CD8-positive, alpha-beta T cell (primary cell): ENCODE measurements at places on chromosomes 2 and 18.

DNA sequence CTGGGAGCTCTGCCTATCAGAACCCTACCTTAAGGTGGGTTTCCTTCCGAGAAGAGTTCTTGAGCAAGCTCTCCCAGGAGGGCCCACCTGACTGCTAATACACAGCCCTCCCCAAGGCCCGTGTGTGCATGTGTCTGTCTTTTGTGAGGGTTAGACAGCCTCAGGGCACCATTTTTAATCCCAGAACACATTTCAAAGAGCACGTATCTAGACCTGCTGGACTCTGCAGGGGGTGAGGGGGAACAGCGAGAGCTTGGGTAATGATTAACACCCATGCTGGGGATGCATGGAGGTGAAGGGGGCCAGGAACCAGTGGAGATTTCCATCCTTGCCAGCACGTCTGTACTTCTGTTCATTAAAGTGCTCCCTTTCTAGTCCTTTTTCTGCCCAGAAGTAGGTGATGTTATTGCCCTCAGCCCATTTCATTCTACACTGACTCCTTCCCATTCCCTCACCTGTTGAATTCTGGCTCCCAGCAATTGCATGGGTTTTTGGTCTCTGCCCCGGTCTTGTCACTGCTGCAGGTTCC is 6.5 kb downstream of the TMEM37 start:
- DNase-seq: no peak

GRCh38 chr18:47871288-47871687 is 59.2 kb downstream of the SMAD2 start:
- DNase-seq: no peak

GRCh38 chr2:107607054-107607453 is 219.6 kb upstream of the RGPD4 start:
- DNase-seq: no peak

DNA sequence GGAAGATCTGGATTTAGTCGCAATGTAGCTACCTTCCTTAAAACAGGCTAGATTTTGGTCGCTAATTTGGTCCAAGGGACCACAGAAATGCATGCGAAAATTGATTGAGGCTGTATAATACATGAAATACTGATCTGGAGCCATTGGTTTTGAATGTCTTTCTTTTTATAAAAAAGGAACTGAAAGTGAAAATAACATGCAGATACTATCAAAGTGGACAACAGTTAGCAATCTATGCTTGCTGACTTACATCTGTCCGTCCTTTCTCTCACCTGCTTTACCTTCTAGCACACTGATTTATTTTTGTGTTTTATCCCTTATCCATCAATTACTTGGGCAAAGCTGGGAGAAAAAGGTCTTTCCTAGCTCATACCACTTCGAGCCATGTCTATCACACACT is 1459.8 kb upstream of the ACVR2A start:
- no peak for DNase-seq

- no peak for DNase-seq
These were observed 87.3 kb downstream of the ACTR3 start for GRCh38 chr2:113977060-113977659.

- DNase-seq: peak; percentile 50
These were observed at the start of gene ALK for GRCh38 chr2:29921560-29921915. TSS of gene ALK (minus strand) at chr2:29921586. CDS start at chr2:29920659, 927 bp downstream.

GRCh38 chr2:72911256-72911655 is 6.1 kb upstream of the EMX1 start:
- DNase-seq: no peak

GRCh38 chr2:206105038-206105437 is 19.1 kb upstream of the INO80D start:
- no peak for DNase-seq

DNA sequence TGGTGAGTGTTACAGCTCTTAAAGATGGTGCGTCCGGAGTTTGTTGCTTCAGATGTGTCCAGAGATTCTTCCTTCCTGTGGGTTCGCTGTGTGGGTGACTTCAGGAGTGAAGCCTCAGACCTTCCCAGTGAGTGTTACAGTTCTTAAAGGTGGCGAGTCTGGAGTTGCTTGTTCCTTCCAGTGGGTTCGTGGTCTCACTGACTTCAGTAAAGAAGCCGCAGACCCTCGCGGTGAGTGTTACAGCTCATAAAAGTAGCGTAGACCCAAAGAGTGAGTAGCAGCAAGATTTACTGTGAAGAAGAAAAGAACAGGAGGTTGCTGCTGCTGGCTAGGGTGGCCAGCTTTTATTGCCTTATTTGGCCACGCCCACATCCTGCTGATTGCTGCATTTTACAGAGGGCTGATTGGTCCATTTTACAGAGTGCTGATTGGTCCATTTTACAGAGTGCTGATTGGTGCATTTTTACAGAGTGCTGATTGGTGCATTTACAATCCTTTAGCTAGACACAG is 34.0 kb upstream of the SPTBN1 start:
- DNase-seq: peak; percentile 70

DNA sequence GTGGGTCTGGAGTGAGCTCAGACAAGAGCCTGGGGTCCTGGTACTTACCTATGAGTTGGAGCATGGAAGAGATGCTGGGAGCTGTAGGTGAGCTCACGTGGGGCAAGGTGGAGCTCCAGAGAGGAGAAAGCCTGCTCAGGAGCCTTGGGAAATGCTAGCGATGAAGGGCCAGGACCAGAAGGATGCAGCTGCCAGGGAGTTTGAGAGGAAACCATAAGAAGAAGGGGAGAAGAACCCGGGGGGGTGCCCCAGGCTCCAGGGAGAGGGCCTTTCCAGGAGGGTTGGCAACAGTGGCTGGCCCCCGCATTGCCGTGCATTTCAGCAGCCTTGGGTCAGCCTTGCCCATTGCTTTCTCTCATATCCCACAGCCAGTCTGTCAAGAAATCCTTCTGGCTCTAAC is 268.7 kb downstream of the GLI2 start:
- no peak for DNase-seq

GRCh38 chr18:5510135-5510846 is 33.5 kb downstream of the EPB41L3 start:
- DNase-seq: no peak

DNA sequence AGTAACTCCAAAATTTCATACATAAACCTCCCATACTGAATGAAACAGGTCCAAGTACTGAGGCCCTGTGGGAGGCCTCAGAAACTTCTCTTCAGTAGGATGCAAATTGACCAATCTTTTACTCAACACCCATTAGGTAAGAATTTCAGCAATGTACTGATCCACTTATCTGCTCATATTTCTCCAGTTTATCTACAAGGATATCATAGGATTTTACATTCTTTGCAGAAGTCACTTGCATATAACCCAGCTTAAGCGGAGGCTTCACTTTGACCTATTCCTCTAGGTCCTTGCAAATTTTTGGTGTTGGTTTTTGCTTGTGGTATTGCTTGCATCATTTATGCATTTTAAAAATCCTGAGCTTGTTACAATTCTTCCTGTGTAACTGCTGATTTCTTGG is 28.8 kb upstream of the SLC3A1 start:
- no peak for DNase-seq

- no peak for DNase-seq
These were observed at the start of gene ARHGEF4 for GRCh38 chr2:130836501-130837174. TSS of gene ARHGEF4 (plus strand) at chr2:130836914. CDS start at chr2:130836954, 40 bp downstream.

DNA sequence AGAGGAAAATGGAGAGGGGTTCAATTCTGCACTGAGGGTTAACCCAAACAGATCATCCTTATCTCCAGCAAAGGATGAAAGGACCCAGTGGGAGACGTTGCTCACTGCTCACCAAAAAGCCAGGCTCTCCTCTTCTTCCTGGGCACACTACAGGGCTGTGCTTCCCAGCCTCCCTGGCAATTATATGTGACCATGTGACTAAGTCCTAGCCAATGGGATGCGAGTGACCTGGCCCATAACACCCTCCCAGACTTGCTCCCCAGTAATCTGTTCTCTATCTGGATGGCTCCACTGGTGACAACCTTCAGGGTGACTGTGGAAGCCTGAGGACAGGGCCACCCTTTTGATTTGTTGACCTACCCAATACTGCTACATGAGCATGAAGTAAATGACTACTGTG is 10.9 kb upstream of the PRKCE start:
- no peak for DNase-seq

GRCh38 chr2:54000524-54000923 is 29.7 kb upstream of the PSME4 start:
- DNase-seq: no peak
